Stimulated activated CD4-positive, alpha-beta T cell treated with anti-CD3 and anti-CD28 coated beads, TNF-alpha, amount 100 ng/mL, for 24 hours (primary cell): ENCODE measurements at places on chromosomes 5 and 9.

DNA sequence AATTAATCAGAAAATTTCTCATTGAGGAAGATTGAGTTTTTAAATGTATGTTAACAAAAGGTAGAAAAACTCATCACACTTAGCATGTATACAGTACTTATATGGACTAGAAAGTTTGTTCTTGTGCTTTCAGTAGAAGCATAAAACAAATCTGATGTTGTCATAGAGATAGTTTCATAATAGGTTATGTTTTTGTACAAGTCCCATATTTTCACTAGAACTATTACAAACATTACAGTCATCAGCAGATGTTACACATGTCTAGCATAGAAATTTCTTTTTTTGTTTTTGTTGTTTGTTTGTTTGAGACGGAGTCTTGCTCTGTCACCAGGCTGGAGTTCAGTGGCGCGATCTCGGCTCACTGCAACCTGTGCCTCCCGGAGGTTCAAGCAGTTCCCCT is 131.4 kb downstream of the COMMD10 start:
- DNase-seq, result no peak

- peak; percentile 30 for DNase-seq
Measured at GRCh38 chr9:131361202-131361833, 32.6 kb upstream of the PRRC2B start.

DNA sequence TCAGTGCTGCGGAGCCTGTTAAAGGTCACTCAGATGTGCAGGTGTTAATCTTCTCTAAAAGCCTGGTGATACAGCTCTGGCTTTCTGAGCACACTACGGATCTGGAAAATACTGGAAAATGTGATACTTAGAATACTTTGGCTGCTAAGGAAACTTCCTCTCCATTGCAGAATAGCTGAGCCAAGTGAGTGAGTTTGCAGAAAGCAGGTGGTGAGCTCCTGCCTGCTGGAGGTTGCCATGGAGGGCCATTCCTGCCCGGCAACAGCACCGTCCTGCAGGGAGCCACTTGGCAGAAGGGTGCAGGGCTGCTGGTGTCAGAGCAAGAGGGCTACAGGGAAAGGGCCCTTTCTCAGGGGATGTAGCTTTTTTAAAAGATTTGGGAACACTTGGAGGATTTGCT is 40.7 kb downstream of the SECISBP2 start:
- DNase-seq, result no peak

DNA sequence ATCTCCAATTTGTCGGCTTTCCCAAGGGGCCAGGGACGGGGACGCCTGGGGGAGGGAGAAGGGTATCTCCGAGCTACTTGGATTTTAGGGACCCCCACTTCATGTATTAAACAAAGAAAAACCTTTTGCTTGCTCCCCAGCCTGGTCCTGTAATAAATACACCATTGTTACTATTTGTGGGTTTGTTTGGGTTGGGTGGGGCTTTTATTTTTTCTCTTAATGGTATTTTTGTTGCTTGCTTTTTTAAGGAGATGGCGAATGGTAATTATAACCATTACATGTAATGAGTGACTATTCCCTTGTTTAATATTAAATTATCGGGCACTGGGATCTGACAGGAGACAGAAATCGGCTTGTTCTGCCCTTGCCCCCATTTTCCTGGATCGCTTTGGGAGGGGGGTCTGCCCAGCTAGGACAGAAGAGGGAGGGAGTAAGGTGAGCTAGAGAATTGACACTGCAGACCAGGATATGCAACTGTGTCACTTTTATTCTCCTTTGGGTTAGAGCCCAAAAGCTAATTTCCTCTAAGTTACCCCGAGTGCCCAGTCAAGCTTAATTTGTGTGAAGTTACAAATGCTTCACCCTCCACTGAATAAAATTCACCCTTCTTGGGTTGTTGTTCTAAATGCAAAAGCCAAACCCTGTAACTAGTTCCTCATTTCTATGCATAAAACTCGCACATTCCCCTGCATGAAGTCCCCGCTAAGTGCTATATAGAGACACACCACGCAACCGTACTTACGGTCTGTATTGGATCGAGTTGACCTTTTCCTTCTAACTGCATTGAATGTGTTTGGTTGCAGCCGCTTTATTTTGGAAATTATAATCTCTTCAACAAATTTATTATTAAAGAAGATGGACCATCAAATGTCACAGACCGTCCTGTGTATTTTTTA is 1.6 kb upstream of the ZNF608 start:
- no peak for DNase-seq

DNA sequence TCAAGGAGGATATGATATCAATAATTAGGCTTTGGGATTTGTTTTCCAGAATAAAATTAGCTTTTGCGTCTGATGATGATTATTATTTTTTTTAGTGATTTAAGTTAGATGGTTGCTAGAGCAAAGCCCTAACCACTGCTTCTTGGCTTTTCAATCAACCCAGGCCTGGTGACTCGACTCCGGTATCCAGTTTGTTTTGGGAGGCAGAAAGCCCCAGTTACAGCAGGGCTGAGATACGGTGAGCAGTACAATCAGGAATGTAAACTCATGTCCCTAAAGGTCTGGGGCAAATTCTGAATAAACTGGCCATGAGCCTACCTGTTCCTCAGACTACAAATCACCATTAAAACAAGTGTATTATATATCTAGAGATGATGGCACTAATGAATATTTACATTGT is 24.4 kb upstream of the CYFIP2 start:
- DNase-seq, result no peak

GRCh38 chr9:8457816-8458215 is 658.2 kb upstream of the DMAC1 start:
- no peak for DNase-seq

DNA sequence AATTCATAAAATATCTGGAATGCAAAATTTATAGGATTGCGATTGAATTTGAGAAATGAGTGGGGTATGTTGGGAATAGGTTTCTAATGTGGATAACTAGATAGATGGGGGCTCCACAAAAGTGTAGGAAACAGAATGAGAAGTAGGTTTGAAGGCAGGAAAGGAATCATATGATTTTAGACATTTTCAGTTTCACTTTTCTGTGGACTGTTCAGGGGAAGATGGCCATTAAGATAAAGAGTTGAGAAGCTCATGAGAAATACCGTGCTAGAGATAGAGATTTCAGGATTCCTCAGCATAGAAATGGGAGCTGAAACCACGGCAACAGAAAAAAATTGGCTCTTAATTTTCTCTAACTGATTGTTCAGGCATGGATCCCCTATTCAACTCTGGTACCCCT is 163.4 kb upstream of the CD180 start:
- DNase-seq, result no peak

GRCh38 chr9:105511446-105511845 is 46.5 kb upstream of the FKTN start:
- DNase-seq, result no peak

DNA sequence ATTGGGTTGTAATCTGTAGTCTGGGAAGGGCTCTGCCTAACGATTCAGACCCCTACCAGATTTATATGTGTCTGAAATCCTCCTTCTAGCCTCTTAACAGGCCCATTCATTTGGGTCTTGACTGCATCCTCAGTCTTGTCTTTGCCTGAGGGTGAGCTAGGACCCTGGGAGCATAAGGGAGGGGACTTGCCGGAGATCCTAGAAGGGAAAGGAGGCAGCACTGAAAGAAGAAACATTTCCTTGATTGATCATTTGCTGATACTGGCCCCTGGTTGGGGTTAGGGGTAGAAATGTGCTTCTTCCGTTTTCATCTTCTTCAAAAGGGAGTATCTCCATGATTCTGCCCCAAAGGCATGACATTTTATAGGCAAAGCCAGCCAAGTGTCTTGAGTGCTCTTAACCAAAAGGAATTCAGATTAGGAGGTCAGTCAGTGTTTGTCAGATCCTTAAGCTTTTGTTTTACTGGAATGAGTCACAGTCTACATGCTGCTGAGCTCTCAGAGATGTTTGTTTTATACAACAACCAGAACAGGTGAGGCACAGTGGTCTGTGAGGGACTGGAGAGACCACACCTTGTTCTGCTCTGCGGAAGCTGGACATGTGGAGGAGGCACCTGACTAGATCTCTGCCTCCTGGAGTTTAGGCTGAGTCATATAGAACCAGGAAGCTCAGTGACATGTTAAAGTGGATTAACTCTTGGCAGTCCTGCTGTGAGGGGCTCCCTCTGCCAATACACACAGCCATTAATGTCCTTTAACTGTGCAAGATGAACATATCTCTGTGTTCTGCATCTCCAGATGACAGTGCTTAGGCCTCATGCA is 37.7 kb downstream of the PCDHAC2 start:
- no peak for DNase-seq

DNA sequence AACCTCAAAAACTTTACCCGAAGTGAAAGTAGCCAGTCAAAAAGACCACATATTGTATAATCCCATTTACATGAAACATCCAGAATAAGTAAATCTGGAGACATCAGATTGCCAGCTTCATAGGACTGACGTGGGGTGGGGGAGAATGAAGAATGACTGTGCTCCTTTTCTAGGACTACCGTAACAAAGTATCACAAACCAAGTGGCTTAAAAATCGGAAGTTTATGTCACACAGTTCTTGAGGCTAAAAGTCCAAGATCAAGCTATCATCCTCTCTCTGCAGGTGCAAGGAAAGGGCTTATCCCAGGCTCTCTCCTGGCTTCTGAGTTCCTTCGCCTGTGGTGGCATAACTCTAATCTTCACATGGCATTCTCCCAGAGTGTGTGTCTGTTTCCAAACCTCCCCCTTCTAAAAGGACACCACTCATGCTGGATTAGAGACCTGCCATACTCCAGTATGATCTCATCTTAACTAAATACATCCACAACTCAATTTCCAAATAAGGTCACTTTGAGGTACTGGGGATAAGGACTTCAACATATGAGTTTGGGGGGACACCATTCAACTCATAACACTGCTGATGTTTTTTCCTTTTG is 25.5 kb downstream of the ADAM19 start:
- DNase-seq, result no peak

DNA sequence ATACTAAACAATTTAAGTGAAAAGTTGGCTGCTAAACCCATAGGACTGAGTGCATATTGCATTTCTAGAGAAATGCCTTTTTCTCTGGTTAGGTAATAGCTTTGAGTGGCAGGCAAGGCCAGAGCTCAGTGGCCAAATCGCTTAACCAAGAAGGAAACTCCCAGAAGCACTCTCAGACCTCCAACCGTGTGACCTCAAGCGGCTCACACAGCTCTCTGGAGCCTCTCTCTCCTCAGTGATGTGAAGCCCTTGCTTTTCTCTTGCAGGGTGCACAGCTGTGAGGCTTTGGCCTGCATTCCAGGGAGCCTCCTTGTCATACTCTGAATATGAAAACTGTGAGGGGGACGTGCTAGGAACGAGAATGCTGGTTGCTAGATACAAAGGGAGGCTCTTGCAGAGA is 106.7 kb downstream of the INSYN2B start:
- DNase-seq, result no peak

GRCh38 chr5:36657563-36657995 is 51.2 kb downstream of the SLC1A3 start:
- DNase-seq, result no peak

- DNase-seq, result peak; percentile 18
Measured at GRCh38 chr9:95552814-95553546, 36.2 kb upstream of the PTCH1 start.

- DNase-seq, result no peak
Measured at GRCh38 chr9:38350529-38350928, 42.0 kb upstream of the ALDH1B1 start.

GRCh38 chr5:116296335-116297072 is 211.7 kb downstream of the COMMD10 start:
- no peak for DNase-seq

DNA sequence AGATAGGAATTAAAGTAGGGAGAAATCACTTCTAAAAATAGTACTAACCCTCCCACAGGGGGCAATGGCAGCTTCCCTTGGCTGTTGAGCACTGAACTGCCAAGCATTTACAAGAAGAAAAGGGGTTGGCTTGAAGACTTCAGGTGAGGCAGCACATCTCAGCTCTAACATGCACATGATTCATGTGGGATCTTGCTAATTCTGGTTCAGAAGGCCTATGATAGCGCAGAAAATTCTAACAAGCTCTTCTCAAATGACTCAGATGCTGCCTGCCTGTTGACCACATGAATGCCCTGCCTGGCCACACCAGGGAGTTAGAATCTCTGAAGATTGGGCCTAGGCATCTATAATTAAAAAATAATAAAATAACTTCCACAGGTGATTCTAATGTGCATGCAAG is 22.6 kb downstream of the CD180 start:
- no peak for DNase-seq

DNA sequence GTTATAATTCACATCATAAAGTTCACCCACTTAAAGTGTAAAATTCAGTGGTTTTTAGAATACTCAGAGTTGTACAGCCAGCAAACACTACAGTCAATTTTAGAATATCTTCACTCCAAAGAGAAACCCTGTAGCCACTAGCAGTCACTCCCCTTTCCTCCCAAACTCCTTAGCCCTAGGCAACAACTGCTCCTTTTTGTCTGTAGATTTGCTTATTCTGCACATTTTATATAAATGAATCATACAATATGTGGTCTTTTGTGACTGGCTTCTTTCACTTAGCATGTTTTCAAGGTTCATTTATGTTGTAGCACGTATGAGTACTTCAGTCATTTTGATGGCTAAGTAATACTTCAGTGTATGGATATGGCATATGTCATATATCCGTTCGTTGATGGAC is 38.7 kb downstream of the TGFBR1 start:
- no peak for DNase-seq

DNA sequence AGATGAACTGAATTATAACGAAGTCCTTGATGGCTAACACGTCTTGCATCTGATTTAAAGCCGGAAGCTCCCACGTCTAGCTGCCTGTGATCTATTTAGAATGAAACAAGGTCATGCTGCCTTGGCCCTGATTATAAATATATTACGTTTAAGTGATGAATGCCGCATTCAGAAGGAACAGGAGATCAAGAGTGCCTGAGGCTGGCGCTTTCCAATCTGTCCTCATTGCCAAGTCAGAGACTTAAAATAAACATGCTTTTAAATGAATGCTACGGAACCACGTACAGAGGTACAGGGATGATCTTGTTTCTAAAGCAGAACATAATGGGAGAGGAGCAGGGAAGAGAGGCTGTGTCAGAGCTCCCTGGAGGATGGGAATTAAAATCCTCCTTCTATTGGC is 292.8 kb downstream of the TLE1 start:
- DNase-seq, result no peak

- DNase-seq, result no peak
Measured at GRCh38 chr5:163260961-163261360, 176.4 kb upstream of the CCNG1 start.

DNA sequence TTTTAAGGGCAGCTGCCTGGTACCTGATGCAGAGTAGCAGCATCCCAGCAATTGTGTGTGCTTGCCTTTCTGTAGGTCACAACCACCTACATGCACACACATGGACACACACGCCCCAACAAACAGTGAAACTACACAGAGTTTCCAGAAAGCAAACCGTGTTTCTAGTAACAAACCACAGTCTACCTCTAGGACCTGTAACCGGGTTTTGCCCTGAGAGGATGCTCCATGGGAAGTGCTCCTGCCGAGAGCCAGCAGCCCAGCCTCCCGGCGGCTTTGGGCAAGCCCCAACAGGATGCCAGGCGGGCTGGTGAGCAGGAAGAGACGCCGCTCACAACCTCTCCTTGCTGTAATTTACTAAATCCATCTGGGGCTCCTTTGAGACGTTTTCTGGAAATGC is 4.1 kb upstream of the TCF7 start:
- DNase-seq, result no peak

- peak; percentile 20 for DNase-seq
Measured at GRCh38 chr9:87812375-87813118, 70.1 kb upstream of the SPATA31E1 start.

GRCh38 chr5:163310997-163311396 is 126.4 kb upstream of the CCNG1 start:
- no peak for DNase-seq
